ENCODE measurements at places on chromosomes 2 and 18.

- DNase-seq = no peak
These were observed 261.0 kb upstream of the SIX3 start for GRCh38 chr2:44680424-44680971.

DNA sequence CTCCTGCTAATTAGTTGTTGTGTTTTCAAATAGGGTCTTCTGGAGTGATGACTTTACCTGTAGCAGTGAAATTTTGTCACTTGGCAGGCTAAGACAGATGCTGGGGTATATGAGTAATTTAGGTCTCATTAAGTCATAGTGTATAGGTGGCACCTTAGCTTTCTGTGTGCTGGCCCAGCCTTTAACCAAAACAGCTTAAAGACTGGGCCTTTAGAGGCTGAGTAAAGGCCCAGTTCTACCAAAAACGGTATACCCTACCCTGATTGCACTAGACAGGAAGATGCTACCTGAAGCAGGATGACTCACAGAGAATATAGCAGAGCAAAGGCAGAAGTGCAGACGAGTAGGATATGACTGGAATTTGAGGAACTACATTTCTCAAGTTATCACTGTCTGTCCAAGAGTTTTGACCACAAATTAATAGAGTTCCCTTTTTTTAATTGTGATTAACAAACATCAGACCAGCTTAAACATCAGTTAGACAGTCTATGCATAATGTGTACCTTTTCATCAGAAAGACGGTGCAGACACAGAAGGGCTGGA is 337.9 kb upstream of the SALL3 start:
- DNase-seq = no peak

DNA sequence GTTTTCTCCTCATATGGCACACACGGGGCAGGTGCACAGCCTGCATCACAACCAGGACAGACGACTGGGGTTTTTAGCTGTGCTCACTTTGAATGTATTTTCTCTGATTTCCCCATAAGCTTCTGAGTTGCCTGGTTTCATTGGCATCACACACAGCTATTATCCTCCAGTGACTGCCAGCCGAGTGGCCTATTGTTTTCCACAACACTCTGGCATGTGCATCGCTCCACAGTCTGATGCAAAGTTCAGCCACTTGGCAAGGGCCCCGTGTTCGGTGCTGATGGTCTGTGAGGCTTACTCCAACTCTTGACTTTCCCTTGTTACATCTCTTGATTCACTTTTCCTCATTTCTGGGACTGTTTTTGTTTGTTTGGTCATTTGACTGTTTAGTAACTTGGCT is 593.1 kb downstream of the CBLN2 start:
- no peak for DNase-seq

DNA sequence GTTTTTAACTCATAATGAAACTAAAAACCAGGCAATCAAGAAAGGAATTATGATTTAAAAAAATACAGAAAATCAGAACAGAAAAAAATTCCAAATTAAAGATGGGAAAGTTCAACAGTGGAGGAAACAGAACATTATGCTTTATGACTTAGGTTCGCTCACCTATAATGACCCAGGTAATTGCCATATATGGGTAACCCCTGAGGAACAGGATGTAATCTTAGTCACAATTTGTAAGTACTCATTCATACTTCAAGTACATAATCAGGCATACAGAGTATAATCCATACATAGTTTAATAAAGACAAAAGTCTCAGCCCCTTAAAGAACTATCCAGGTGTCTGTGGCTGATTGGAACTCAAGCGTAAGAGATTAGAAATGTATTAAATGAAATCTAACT is 159.6 kb downstream of the AFF3 start:
- DNase-seq = no peak

GRCh38 chr2:207334624-207335371 is 169.1 kb upstream of the KLF7 start:
- DNase-seq = peak; percentile 98

- no peak for DNase-seq
These were observed 57.5 kb upstream of the CPO start for GRCh38 chr2:206881708-206882410.

DNA sequence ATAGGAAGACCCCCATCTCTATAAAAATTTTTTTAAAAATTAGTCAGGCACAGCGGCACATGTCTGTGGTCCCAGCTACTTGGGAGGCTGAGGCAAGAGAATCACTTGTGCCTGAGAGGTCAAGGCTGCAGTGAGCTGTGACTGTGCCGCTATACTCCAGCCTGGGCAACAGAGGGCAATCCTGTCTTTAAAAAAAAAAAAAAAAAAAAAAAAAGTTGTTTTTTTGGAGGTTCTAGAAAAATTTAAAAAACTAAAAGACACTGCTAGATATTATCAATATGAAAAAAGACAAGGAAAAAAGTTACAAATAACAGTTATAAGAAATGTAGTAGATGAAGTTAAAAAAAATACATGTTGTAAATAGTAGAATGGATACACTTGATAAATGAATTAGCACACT is 56.1 kb upstream of the C2orf15 start:
- peak; percentile 8 for DNase-seq

DNA sequence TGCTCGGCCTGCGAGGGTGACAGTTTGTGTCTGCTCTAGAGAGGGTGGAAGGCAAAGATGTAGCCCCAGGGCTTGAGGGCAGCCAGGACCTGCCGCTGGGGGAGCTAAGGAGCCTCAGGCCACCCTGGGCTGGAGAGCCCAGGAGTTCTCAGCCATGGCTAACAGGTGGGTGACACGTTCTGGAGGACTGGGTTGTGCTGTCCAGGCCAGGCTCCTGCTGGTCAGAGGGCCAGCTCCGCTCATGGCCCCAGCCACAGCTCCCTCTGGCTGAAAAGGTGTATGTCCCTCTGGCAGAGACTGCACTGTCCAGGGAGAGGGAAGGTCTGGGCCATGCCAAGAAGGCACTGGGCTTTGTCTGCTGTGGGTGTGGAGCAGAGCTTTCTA is 19.2 kb downstream of the TMEM185B start:
- no peak for DNase-seq

DNA sequence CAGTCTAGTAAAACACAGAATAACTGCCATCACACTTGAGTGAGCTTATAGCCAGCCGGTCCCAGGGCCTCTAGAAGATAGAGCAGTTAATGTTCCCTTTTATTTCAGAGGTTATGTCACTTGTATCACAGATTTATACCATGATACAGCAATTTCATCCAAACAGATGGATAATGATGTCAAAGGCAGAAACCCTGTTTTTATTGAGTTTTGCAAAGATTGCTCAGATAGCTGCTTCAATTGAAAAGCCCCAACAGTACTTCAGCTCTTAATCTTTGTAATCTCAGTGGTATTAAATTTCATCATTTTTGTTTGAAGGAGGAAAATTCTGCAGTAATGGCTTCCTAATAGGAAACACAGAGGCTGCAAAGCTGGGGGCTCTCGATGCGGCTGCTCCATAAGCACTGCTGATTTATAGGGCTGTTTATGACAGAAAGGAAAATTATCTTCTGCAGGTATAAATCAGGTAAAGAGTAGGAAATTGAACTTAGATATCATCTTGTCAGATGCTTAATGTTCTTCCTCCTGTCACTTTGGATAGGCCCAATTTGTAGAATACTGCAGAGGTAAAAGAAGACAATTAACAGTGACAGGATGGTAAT is 112.3 kb downstream of the LNPK start:
- DNase-seq = no peak

All from EL (cell line).